Stimulated activated memory B cell treated with anti-CD40 and anti-IgM and Interleukin-4, amounts not matched to agents 10 μg/mL and 1 μg/mL and 100 μg/mL, for 72 hours (primary cell): ENCODE measurements at places on chromosomes 2 and 18.

DNA sequence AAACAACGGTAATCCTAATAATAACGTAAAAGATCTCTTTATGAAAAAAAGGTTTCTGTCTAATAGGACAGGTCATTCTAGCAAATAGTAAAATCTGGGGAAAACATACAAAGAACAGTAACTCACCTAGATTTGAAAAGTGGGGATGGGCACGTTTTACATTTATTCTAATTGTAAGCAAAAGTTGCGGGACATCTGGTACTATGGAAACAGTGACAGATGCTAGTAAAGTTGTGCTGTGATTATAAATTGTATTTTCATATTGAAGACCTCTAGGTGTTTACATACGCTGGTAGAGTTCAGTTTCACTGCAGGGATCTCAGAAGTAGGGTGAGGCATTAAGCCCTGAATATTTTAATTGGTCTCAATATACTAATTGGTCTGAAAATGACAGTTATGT lies 422.5 kb downstream of the DPP10 start:
- no peak overlapping the region for H3K27ac ChIP-seq
- no peaks in the 10 kb centered on the region for H3K4me1 ChIP-seq
- H3K36me3 ChIP-seq: no peaks in the 10 kb centered on the region
- H3K27me3 ChIP-seq: no peaks in the 10 kb centered on the region
- no peak for ATAC-seq
- H3K4me3 ChIP-seq: no peak overlapping the region

- ATAC-seq: no peak
- no peaks in the 10 kb centered on the region for H3K4me1 ChIP-seq
- no peak overlapping the region for H3K4me3 ChIP-seq
- peaks cover 41% of the 10 kb centered on the region for H3K36me3 ChIP-seq
- no peak overlapping the region for H3K27ac ChIP-seq
- no peaks in the 10 kb centered on the region for H3K27me3 ChIP-seq
These were observed 79.6 kb downstream of the MIB1 start for GRCh38 chr18:21820033-21820810.

- H3K27ac ChIP-seq: peak overlapping the region; percentile 20
- H3K36me3 ChIP-seq: peaks cover 56% of the 10 kb centered on the region
- ATAC-seq: no peak
- no peaks in the 10 kb centered on the region for H3K27me3 ChIP-seq
These were observed 22.0 kb upstream of the PNO1 start for GRCh38 chr2:68135448-68136320.

GRCh38 chr2:234355021-234355720 lies 141.7 kb downstream of the ARL4C start:
- no peak overlapping the region for H3K4me3 ChIP-seq
- H3K36me3 ChIP-seq: peaks cover 15% of the 10 kb centered on the region
- no peaks in the 10 kb centered on the region for H3K27me3 ChIP-seq
- peak; percentile 74 for ATAC-seq
- H3K27ac ChIP-seq: peak overlapping the region; percentile 60

- ATAC-seq: no peak
- H3K36me3 ChIP-seq: no peaks in the 10 kb centered on the region
- no peaks in the 10 kb centered on the region for H3K4me1 ChIP-seq
- H3K27me3 ChIP-seq: peaks cover 18% of the 10 kb centered on the region
- H3K4me3 ChIP-seq: no peak overlapping the region
These were observed 162.5 kb downstream of the GRB14 start for GRCh38 chr2:164458792-164459191.

DNA sequence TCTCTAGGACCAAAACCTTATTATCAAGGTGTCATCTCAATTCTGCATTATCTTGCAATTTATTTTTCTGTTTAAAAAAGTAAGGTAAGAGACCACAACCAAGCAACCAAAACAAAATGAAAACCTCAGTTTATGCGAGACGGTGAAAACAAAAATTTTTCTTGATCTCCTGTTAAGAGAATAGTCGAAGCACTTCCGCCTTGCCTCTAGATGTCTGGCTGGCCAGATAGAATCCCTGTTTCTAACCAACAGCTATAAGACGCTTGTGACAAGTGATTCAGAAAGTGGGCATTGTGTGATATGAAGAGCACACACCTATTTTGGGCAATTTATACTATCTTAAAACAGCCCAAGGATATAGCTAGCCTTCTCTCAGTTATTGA lies 51.2 kb downstream of the MGAT5 start:
- H3K27me3 ChIP-seq: no peaks in the 10 kb centered on the region
- no peak overlapping the region for H3K4me3 ChIP-seq
- no peak overlapping the region for H3K27ac ChIP-seq

- no peaks in the 10 kb centered on the region for H3K36me3 ChIP-seq
- ATAC-seq: no peak
- no peaks in the 10 kb centered on the region for H3K4me1 ChIP-seq
- H3K4me3 ChIP-seq: no peak overlapping the region
- no peak overlapping the region for H3K27ac ChIP-seq
- H3K27me3 ChIP-seq: peaks cover 52% of the 10 kb centered on the region
These were observed 72.6 kb upstream of the RAB6C start for GRCh38 chr2:129906861-129907235.

GRCh38 chr18:70234667-70235459 lies 29.4 kb upstream of the RTTN start:
- H3K27me3 ChIP-seq: peaks cover 34% of the 10 kb centered on the region
- H3K4me1 ChIP-seq: no peaks in the 10 kb centered on the region
- no peaks in the 10 kb centered on the region for H3K36me3 ChIP-seq
- H3K4me3 ChIP-seq: no peak overlapping the region

DNA sequence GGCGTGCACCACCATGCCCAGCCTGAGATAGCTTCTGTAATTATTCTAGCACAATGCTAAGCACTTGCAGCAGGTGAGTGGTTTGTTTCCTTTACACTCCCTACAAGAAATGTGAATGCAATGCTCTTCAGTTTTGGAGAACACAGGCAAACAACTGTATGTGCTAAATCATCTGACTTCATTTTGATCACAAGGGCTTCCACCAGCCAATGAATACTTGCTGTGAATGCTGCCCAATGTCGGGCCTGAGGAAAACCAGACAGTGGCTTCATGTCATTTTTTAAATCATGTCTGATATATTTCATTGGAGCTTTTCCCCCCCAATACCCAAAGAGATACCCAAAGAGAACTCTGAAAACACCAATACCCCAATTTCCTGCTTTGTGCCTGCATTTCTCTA lies 155.6 kb upstream of the XPO1 start:
- H3K4me3 ChIP-seq: peak overlapping the region; percentile 83
- ATAC-seq: no peak
- peak overlapping the region; percentile 86 for H3K27ac ChIP-seq

DNA sequence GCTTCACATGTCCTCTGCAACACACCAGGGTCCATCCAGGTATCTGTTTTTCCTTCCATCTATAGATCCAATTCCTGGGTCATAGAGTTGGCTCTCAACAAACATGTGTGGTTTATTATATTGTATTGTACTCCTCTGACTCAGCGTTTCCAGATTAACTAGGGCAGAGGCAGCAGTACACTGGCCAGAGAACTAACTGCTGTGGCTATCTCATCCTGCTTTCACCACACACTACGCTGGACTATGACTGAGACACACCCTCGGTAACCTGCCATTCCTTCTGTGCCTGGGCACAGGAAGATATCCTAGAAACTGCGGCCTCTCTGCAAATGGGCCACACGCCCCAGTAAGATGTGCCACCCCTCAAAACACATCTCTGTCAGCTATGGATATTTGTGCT lies 159.8 kb upstream of the STK17B start:
- H3K27ac ChIP-seq: no peak overlapping the region
- H3K4me1 ChIP-seq: no peaks in the 10 kb centered on the region
- H3K27me3 ChIP-seq: no peaks in the 10 kb centered on the region
- H3K4me3 ChIP-seq: no peak overlapping the region
- H3K36me3 ChIP-seq: no peaks in the 10 kb centered on the region

- H3K4me1 ChIP-seq: no peaks in the 10 kb centered on the region
- ATAC-seq: no peak
- no peak overlapping the region for H3K4me3 ChIP-seq
- H3K27ac ChIP-seq: no peak overlapping the region
These were observed 48.1 kb downstream of the SH3BP4 start for GRCh38 chr2:234999740-235000425.

GRCh38 chr2:201114846-201115245 lies 1.1 kb upstream of the CFLAR start:
- H3K36me3 ChIP-seq: peaks cover 6% of the 10 kb centered on the region
- peak overlapping the region; percentile 99 for H3K27ac ChIP-seq
- no peaks in the 10 kb centered on the region for H3K27me3 ChIP-seq
- ATAC-seq: no peak

GRCh38 chr2:212021947-212022346 lies 516.7 kb downstream of the ERBB4 start:
- no peaks in the 10 kb centered on the region for H3K4me1 ChIP-seq
- no peaks in the 10 kb centered on the region for H3K36me3 ChIP-seq
- no peak overlapping the region for H3K4me3 ChIP-seq
- H3K27ac ChIP-seq: no peak overlapping the region
- ATAC-seq: no peak

GRCh38 chr2:54895730-54896129 lies 154.5 kb downstream of the RTN4 start:
- H3K27me3 ChIP-seq: no peaks in the 10 kb centered on the region
- peaks cover 27% of the 10 kb centered on the region for H3K36me3 ChIP-seq

DNA sequence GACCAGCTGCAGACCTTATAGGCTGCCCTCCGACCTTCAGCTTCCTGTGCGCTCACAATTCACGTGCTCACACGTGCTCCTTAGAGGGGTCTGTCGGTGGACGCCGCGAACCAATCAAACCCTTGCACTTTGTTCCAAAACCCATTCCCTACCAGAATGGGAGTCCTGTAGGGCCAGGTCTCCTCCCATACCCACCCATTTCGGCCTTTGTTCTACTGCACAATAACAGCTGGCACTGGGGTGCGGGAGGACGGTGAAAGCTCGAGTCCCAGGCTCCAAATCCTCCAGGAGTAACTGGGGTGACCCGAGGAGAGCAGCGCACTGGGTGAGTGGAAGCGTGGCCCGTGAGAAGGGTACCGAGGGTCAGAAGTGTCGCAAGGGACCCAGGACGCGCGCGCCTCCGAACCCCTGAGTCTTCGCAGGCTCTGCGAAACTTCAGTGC lies 13.0 kb downstream of the SIX3 start:
- H3K4me1 ChIP-seq: peaks cover 40% of the 10 kb centered on the region
- ATAC-seq: no peak
- no peaks in the 10 kb centered on the region for H3K36me3 ChIP-seq
- peaks cover 91% of the 10 kb centered on the region for H3K27me3 ChIP-seq

DNA sequence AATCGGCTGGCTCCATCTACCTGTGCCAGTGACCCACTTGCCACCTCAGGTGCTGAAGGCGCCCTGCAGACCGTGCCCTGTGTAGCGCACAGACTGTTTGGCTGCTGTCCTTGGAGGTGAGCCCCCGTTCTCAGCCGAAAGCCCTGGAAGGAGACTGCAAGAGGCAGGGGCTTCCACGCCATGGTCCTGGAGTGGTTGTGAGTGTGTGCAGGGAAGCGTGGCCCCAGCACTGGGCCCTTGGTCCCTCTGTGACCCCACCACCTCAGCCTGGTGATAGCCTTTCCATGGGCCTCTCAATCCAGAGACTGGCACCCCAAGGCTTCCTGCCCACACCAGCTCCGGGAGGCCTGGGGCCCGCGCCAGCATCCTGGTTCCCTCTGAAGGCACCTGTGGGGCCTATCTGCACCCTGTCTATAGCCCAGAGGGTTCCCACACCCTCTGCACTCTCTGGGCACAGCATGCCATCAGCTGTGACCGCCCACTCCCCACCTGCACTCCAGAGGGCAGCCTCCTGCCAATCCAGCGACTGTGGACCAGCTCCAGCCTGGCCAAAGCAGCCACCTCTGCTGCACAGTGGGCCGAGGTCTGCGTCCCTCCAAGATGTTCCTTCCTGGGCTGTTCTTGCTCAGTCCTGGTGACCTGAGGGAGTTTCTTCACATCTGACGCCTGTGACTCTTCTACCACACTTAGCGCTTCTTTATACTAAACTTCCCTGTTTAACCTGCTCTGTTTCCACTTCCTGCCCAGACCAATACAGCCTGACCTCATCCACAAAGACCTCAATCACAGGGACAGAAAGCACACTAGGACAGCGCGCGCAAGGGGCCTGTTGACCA lies 109.5 kb downstream of the EIPR1 start:
- H3K27ac ChIP-seq: no peak overlapping the region
- no peak overlapping the region for H3K4me3 ChIP-seq
- H3K27me3 ChIP-seq: no peaks in the 10 kb centered on the region
- no peaks in the 10 kb centered on the region for H3K4me1 ChIP-seq
- peaks cover 26% of the 10 kb centered on the region for H3K36me3 ChIP-seq
- no peak for ATAC-seq

DNA sequence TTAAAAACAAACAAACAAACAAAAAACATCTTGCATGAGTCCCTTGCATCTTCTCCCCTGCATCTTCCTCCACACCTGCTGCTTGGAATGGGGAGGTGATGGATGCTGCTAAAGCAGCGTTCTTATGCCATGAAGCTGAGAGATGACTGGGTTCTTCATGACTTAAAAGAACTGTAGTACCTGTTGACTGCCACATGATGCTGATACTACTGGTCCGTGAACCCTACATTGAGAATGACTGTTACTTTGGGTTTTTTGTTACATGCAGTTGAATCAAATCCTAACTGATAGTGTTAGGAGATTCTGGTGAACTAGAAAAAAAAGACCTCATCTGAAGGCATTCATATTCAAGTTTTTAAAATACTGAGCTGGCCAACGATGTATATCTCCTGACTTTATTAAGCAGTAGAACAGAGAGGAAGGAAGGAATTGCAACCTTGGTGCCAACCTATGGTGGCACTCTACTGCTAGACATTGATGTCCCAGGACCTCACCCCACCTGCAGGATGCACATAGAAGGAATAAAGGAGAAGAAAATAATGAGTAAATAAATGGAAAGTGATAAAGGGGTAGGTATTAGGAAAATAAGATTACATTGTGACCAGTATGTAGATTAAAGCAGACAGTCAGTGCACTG lies 63.2 kb upstream of the SPAG16 start:
- ATAC-seq: peak; percentile 54
- no peak overlapping the region for H3K4me3 ChIP-seq
- no peaks in the 10 kb centered on the region for H3K36me3 ChIP-seq
- H3K27ac ChIP-seq: no peak overlapping the region
- H3K4me1 ChIP-seq: peaks cover 6% of the 10 kb centered on the region

DNA sequence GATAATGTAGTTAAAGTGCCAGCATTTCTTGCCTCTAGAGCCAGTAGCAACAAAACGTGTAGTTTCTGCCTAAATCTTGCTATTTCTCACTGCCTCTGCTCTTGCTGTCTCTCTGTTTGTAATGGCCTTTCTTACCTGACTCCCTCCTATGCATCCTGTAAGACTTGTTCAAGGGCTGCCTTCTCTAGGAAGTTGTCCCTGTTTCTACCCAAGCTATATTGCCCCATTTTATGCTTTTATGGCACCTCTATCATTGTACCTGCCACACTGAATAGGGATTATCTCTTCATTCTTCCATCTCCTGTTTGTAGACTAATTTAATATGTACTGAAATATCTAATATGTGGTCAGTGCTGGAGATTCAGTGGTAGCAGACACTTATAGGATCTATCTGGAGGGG lies 49.2 kb downstream of the PLCL1 start:
- ATAC-seq: no peak
- peaks cover 19% of the 10 kb centered on the region for H3K27me3 ChIP-seq
- peaks cover 6% of the 10 kb centered on the region for H3K4me1 ChIP-seq
- H3K27ac ChIP-seq: no peak overlapping the region
- H3K4me3 ChIP-seq: no peak overlapping the region

- H3K27ac ChIP-seq: no peak overlapping the region
- ATAC-seq: no peak
- peaks cover 22% of the 10 kb centered on the region for H3K27me3 ChIP-seq
- H3K4me1 ChIP-seq: no peaks in the 10 kb centered on the region
- H3K4me3 ChIP-seq: no peak overlapping the region
- no peaks in the 10 kb centered on the region for H3K36me3 ChIP-seq
These were observed 2.1 kb downstream of the CNTNAP5 start for GRCh38 chr2:124027182-124027581.

GRCh38 chr18:26646901-26647300 lies 98.5 kb upstream of the KCTD1 start:
- ATAC-seq: no peak
- H3K36me3 ChIP-seq: no peaks in the 10 kb centered on the region
- H3K4me1 ChIP-seq: no peaks in the 10 kb centered on the region
- no peak overlapping the region for H3K27ac ChIP-seq
- H3K4me3 ChIP-seq: no peak overlapping the region
